Naive B cell (primary cell): ENCODE measurements at places on chromosomes 3 and 15.
A peak's percentile ranks its signal among the peaks of the same experiment; 100 is the strongest.

- DNase-seq: no peak
Observed at GRCh38 chr3:156455839-156456238, 99.1 kb downstream of the SSR3 start.

DNA sequence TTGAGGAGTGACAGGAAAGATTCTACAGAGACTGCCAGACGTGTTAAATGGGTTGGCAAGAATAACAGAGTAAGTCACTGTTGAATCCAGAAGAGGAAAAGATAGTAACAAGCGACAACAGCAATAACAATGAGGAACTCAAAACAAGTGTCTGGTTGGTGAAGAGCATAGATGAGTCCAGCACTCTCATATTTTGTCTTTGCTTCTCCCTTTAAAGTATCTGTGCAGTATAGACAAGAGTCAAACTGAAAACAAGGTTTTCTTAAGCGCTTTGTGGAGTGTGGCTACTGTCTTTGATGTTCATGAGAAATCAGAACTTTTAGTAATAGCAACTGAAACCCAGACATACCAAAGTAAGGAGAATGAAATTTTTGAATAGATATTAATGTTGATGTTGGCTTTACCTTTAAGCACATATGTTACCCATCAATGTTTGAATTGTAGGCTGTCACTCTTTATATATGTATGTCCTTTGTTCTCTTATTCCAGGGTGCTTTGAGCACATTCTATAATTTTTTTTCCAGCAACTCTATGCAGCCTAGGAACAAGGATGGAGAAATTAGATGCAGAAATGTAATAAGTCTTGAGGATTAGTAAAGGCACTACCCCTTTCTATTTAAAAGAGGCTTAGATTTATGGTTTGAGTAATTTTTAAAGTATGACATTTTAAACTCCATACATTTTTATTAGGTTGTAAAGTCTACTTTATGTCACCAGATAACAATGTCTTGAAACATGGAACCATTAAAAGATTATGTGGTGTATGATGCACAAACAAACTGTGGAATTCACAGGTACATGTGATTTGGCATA lies 185.5 kb downstream of the NFKBIZ start:
- no peak for DNase-seq

DNA sequence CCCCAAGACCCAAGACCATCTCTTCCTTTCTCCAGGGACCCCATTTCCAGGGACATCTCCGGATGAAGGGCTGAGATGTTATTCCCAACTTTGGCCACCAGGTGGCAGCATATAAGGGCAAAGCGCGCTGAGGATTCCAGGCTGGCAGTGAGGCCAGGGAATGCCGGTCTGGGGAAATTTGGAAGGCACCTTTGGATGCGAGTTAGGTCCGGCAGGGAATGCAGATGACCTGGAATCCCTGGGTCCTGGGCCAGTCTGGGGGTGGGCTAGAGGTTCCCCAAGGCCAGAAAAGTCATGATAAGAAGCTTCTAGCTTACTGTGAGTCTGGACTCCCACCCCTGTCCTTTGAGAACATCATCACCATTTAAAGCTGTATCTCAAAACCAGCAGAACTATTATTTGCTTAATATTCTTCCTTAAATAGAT lies 1.6 kb upstream of the CHST13 start:
- DNase-seq: peak; percentile 30

GRCh38 chr3:71786551-71786950 lies 1.6 kb upstream of the PROK2 start:
- no peak for DNase-seq

GRCh38 chr3:4310971-4311370 lies 7.8 kb downstream of the SETMAR start:
- DNase-seq: no peak

DNA sequence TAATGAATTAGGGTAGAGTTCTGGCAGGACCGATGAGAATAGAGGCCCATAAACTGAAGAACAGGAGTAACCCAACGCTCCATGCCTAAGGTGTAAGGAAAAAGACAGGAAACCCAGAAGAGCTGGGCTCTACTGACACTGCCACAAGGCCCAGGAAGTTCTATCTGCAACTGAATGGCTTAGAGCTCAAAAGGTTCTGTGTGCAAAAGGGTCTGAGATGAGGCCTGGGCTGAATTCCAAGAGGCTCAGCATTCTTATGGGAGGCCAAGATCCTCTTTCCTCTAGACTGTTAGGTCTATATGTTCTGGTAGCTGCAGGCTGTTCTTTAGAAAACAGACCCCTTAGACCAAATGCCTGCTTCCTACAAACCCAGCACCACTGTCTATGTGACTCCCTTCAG lies 30.5 kb upstream of the PRSS50 start:
- DNase-seq: no peak
